ENCODE measurements at places on chromosomes 11 and 22.

DNA sequence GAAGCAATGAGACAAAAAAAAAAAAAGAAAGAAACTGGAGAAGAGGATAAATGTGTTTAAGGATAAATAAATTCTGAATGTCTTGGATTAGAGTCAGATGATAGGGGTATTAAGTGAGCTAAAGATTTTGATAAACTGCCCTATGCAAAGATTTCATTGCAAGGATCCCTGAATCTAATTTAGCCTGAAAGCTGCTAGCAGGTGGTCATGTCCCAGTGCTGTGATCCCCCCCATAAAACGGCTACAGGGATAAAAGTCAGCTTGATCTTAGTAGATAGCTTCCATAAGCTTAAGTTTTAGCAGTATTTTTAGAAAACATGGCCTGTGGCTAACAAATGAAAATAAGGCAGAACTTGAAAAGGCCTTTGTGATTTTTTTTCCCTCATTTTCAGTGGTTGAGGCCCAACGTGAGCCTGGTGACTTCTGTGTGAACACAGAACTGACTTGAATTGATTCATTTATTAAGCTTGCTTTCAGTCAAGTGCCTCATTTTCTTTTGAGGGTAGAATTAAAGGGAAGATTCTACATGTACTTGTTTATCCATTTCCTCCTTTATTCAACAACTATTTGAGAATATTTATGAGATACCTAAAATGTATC is 44.5 kb downstream of the CD44 start:
- no peak for DNase-seq

DNA sequence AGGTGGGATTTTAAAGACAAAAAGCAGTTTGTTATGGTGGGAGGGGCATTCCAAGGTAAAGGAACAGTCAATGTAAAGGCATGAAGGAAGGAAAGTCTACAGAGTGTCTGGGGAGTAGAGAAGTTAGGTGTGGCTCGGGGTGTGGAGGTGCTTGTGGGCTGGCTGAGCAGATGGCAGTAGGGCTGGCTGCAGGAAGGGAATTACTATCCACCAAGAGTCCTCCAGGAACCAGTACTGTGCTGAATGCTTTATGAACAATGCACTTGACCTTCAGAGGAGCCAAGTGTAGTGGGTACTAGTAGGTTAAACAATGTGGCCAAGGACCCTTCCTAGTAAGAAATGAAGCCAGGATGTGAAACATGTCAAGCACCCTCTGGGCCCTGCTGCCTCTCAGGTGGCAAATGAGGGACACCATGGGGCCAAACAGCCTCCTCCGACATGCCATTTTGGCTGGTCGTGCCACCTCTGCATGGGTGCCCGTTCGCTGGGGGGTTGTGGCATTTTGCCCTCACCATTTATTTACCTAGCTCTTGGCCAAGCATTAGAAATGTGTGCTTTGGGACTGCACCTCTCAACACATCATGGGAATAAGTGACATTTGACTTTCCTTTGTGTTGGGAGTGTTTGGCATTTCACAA is 123.6 kb upstream of the TENM4 start:
- no peak for DNase-seq

- DNase-seq, result no peak
Observed at GRCh38 chr11:117670924-117671323, 126.1 kb downstream of the DSCAML1 start.

DNA sequence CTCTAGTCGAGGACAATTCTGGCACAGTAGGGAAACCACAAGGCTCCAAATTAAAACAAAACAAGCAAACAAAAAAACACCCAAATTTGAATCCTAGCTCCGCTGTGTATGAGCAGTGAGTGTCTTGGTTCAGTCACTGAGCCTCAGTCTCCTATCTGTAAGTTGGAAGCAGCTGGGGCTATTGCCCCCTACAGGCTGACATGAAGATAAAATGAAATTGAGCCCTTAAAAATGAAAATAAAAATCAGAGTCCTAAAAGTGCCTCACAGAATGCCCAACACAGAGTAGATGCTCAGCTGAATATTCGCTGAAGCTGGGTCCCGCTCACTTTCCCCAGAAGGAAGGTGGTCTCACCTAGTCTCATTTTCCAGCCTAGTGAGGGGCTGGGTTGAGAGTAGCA is 65.2 kb downstream of the PDE2A start:
- no peak for DNase-seq

DNA sequence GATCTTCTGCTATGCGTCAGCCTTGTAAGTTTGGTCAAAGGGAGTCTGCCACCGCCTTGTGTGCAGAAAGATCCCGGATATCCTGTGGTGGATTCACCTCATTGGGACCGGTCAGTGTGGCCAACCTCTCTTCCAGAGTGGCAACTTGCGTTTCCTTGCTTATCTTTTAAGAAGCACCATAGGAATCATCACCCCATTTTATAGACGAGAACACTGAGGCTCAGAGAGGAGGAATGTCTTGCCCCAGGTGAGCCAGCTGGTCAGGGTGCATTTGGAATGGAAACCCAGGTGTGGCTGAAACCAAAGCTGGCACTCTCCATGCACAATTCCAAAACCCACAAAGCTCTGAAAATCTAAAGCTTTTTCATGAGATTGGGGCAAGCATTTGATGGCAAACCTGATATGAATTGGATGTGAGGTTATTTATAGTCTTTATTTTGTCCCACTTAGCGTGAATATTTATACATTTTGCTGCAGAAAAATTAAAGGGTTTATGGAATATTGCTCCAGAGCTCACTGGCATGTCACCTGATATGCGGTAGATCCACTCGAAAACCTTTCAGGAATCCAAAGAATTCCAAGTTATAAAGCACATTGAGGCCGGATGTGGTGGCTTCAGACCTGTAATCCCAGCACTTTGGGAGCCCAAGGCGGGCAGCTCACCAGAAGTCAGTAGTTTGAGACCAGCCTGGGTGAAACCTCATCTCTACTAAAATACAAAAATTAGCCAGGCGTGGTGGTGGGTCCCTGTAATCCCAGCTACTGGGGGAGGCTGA is 12.1 kb upstream of the EIF3D start:
- no peak for DNase-seq
